Right ventricle myocardium inferior (tissue), 1 donor: ENCODE measurements at places on chromosomes 13 and 19.

GRCh38 chr13:37617173-37617572 lies 18.6 kb upstream of the POSTN start:
- no peak for DNase-seq

DNA sequence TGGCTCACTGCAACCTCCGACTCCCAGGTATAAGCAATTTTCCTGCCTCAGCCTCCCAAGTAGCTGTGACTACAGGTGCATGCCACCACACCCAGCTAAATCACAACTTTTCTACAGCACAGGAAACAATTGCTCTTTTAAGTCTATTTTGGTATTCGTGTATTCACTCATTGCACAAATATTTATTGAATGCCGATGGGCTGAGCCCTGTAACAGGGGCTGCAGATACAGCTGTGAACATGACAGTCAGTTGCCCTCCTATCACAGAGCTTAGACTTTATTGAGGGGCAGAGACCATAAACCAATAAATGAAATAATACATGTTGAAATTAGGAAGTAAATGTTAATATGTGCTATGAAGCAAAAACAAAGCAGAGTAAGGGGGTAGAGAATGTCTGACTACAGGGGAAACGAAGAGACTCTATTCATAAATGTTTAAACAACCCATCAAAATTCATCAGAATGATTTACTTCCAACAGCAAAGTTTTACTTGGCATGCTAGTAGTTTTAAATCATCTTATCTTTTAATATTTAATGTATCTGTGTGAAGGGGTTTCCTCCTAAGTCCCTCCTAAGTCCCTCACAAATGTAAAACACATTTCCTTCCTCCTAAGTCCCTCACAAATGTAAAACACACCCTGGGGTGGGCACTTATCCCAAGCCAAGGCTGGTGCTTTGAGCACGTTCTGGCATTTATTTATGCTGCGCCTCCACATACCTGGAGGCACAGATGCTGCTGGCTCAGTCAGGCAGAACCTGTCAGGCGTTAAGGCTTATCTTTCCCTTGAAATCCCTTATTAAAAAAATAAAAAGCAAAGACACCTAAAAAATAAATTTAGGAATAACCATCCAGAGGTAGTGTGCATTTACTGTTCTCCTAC lies 140.8 kb downstream of the MIPEP start:
- DNase-seq = no peak

- DNase-seq = no peak
Observed at GRCh38 chr19:56720281-56720680, 48.7 kb upstream of the ZNF835 start.

- peak; percentile 60 for DNase-seq
Observed at GRCh38 chr19:18605546-18606280, 886 bp downstream of the CRLF1 start.

GRCh38 chr13:85230691-85231093 lies 568.5 kb downstream of the SLITRK6 start:
- DNase-seq = no peak

- DNase-seq = peak; percentile 42
Observed at GRCh38 chr19:56116606-56117005, 4.5 kb downstream of the ZNF787 start.
